ENCODE measurements at places on chromosomes 7 and 10.

DNA sequence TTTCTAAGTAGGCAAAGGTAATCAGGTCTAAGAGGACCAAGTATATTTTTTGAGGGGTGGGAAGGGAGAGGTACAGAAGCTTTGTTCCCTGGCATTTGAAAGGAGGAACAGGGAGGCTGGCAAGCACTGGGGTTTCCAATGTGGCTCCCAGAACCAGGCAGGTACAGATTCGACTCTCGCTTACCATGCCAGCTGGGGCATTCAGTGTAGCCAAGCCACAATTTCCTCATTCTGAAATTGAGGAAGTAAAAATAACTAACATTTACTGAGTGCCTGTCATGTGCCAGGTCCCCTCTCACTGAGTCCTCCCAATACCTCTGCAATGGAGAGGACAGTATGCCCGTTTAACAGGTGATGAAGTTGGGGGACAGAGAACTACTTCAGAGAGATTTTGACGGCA is 45.9 kb upstream of the BET1 start:
- DNase-seq = peak; percentile 58

DNA sequence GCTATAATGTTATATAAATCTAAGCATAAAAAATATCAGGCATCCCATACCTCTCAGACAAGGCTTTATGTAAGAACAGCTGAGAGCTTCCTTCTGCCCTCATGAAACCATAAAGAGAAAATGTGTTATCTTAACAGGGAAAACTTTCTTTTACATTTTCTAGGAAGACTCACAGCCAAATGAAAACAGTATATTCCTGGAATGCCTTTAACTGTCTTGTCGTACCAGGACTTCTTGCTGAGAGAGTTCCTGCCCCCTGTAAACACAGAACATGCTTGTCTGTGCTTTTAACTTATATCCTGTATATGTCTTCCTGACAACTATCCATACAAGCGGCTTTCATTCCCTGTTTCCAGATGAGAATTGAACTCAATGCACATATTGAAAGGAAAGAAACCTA is 64.8 kb upstream of the AHR start:
- DNase-seq = peak; percentile 34

- no peak for DNase-seq
These were observed 570.1 kb upstream of the MGMT start for GRCh38 chr10:128896963-128897362.

- no peak for DNase-seq
These were observed 44.6 kb downstream of the UBE2H start for GRCh38 chr7:129908181-129908580.

DNA sequence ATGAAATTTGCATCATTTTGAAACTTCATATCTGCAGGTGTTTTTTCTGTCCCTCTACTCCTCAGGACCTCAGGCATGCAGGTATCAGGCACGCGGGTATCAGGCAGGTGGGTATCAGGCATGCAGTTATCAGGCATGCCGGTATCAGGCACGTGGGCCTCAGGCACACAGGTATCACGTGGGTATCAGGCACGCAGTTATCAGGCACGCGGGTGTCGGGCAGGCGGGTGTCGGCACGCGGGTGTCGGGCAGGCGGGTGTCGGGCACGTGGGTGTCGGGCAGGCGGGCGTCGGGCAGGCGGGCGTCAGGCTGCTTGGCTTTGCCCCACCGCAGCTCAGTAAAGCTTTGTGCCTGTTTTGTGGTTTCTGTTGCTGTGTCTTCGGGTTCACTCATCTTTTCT is 8.7 kb downstream of the SPRN start:
- no peak for DNase-seq

GRCh38 chr7:150918378-150918777 is 59.7 kb downstream of the KCNH2 start:
- no peak for DNase-seq
